ENCODE measurements at places on chromosomes 5 and 9.

- no peak for DNase-seq
Observed at GRCh38 chr5:170809551-170809950, 26.0 kb downstream of the GABRP start.

GRCh38 chr9:84101964-84102632 lies 121.5 kb downstream of the RMI1 start:
- DNase-seq = no peak

GRCh38 chr5:15222156-15222555 lies 277.8 kb upstream of the FBXL7 start:
- DNase-seq = no peak

DNA sequence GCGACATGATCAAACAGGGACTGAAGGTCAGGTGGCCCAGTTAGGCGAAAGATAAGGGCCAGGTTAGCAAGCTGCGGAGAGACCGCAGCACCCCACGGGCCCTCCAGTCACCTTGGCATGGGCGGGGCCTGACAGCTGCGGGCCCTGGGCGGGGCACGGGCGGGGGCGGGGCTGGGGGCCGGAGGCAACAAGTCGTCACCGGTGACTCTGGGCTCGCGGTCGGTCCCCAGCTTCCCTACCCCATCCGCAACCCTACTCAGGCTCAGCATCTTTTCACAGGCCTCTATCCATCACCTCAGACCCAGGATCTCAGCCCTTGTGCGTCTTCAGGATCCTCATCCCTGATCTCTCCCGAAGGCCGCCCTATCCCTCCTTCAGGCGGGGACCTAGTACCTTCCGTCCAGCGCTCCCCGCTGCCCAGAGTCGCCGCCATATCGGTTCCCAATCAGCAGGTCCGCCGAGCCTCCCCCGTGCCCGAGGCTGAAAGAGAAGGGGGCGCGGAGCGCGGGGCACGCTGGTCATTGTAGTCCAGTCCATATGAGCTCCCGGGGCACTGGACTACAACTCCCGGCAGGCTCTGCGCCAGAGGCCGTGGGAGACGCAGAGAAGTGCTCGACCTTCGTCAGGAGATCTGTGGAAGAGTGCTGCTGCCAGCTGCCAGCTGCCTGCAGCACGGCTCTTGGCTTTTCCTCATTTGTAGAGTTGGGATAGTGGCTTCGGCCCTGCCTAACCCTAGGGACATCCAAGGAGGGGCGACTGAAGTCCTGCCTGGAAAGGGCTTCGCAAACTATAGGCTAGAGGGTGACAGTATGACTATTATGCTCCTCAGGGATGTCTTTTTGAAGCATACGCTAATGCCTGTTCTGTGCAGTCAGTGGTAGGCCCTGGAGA lies at the start of gene DNAJC18:
DNAJC18 (minus strand) TSS at position 513 of the 891 bp plus-strand sequence; CDS start at position 433, 80 bp downstream.
- peak; percentile 79 for DNase-seq

DNA sequence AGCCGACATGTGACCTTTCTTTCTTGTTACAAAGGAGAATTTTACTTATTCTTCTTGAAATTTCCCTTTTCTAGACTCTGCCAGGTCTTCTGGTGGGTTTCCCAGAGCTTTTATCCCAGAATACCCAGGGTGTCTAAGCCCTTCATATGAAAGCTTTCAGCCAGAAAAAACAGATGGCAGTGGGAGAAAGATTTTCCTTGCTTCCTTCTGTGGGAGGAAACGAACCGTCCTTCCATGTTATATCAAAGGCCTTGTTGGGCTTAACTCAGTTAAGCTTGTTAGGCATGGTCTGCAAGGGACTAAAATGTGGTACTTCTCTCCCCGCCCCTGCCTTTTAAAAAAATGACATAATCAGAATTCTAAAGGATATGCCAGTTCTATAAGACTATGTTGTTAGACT lies 47.5 kb downstream of the SPATA31D1 start:
- no peak for DNase-seq

DNA sequence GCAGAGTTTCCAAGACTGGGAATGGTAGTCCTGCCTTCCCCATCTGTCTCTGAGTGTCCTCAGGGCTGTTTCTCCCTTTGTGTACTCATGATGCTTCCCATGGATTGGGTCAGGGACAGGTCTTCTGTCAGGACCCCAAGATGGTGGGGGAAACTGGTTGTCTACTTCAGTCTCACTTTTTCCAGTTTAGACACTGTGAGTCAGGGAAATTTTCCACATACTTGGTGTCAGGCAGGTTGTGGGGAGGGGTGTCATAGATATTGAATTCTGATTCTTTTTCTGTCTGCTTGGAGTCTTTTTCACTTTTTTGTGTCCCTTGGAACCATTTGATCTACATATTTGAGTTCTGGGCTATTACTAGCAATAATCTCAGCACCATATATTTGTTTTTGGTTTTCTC lies 10.3 kb downstream of the POLK start:
- no peak for DNase-seq

DNA sequence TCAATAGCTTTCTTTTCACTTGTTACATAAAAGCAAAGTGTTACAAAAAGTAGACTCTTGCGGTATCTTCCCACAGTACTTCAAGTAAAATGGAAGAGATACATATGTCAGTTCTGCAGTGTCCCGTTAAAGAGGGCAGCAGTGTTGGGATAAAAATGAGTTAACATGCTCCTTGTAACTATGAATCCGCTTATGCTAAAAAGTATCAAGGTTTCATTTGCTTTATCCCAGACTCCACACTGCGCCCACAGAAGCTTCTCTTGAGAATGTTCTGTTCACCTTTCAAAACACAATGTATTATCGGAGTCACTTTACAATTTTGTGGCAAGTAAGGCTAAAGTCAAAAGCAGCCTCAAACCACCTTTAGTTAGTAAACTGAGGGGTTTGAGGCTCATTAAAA lies 790 bp downstream of the PTAR1 start:
- no peak for DNase-seq
